Mesendoderm (in vitro differentiated cells): ENCODE measurements at places on chromosomes 4 and X.

- DNase-seq: no peak
Observed at GRCh38 chr4:142314686-142315085, 531.4 kb downstream of the INPP4B start.

DNA sequence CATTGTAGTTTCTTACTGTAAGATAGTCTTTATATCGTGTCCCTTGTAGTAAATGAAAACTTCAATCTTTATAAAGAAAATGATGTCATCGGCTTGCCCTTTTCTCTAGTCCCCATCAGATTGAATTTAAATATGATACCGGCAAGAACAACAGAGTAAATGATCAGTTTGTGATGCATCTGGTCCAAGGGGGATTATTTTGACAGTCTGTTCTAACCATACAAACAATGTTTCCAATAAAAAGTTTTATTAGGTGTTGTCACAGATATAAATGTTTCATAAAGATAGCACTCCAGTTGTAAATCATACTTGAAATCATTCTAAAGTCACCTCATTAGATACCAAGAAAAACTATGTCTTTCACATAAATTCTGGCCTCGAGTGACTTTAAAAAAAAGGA lies 72.3 kb downstream of the SLC9A6 start:
- DNase-seq: no peak

DNA sequence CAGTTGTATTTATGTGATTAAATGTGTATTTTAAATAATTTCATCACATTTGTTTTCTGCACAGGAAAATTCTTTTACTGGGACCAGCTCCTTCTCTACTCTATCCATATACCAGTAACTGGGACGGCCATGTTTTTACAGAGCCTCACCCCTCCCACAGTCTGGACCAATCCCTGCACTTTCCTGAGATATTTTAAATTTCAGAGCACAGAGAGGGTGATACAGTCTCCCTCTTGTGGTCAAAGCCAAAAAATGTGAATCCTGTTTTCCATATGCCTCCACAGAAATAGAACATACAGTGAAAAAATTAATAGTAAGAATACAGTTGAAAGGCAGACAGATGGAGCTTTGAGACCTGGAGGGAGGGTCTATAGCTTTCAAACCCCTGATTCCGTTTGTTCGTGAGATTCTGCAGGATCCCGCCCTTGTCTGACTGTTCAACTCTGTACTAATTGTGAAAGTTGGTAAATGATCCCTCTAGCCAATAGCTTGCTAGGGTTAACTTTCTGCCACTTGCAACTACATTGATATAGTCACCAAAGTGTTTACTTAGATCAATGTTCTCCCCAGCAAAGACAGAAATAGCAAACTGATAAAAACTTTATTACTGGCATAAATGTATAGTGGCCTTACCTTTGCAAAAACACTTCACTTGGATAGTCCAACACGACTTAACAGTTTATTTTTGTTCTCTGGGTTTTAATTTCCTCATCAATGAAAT lies 172.2 kb downstream of the PPARGC1A start:
- DNase-seq: peak; percentile 63

DNA sequence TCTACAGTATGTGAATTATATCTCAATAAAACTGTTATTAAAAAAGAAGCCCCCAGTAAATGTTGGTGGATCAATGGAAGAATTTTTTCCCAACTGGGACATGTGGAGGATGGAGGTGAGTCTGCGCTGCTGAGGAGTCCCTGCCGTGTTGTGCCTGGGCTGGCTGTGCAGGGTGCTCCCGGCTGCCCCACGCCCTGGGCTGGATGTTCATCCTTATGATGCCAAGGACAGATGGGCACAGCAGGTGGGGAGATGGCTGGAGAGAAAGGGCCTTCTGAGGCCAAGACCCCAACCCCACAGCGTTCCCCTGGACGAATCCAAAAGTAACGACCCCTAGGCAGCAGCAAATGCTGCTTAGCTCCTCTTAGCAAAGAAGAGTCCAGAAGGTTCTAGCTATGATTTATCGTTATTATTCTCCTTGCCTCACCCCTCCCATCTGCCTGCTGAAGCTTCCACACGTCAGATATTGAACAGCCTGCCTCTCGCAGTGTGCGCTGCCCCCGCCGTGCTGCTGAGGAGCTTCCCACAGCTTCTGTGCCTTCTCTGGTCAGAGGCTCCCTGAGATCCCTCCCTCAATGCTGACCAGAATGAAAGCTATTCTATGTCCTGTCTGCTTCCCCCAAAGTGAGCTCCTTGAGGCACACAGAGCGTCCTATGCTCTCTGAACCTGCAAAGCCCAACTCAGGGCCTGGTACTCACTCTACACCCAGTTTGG lies 26.5 kb downstream of the HMX1 start:
- no peak for DNase-seq

DNA sequence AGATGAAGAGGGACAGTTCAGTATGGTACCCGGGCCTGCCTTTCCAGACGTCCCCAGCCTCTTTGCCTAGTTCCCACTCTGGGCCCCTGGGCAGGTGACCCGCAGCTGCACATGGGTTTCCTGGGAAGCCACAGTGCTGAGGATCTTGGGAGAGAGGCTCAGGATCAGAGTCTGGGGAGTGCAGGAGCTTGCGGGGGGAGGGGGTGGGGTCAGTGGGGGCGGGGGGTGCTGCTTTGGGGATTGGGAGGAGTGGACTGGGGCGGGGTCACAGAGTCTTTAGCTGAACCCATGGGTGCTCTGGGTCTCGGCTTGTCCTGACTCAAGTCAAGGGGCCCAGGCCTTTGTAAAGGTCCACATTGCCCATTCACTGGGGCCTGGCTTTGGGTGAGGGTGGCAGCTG lies 63.6 kb downstream of the TBL1X start:
- no peak for DNase-seq

- DNase-seq: no peak
Observed at GRCh38 chr4:88575186-88575585, 17.1 kb upstream of the HERC3 start.

GRCh38 chrX:30533266-30533665 lies 44.3 kb downstream of the TASL start:
- no peak for DNase-seq

- DNase-seq: no peak
Observed at GRCh38 chr4:182354867-182355266, 111.7 kb downstream of the TENM3 start.

DNA sequence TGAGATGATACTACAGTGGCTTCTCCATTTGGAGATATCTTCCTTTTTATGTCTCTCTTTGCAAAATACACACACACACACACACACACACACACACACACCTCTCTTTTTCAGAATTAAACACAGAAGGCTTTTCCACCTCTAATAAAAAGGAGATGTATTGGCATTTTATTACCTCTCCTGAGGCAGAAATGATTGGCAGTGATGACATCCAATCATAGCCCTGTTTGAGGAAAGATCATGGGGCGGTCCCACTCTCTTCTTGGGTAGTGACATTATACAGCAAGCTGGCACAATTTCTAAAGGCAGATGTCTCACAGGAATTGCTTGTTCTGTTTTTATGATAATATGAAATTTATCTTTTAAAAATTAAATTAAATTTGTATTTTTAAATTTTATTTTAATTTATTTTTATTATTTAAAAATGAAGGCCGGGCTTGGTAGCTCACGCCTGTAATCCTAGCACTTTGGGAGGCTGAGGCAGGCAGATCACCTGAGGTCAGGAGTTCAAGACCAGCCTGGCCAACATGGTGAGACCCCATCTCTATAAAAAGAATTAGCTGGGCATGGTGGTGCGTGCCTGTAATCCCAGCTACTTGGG lies 15.6 kb downstream of the CHRNA9 start:
- DNase-seq: no peak
